Retina (tissue), 1 donor: ENCODE measurements at places on chromosomes 1 and 21.

- DNase-seq, result no peak
These were observed 1.1 kb upstream of the ADIPOR1 start for GRCh38 chr1:202959276-202959620.

GRCh38 chr21:27365394-27365793 is 398.5 kb upstream of the ADAMTS5 start:
- no peak for DNase-seq

DNA sequence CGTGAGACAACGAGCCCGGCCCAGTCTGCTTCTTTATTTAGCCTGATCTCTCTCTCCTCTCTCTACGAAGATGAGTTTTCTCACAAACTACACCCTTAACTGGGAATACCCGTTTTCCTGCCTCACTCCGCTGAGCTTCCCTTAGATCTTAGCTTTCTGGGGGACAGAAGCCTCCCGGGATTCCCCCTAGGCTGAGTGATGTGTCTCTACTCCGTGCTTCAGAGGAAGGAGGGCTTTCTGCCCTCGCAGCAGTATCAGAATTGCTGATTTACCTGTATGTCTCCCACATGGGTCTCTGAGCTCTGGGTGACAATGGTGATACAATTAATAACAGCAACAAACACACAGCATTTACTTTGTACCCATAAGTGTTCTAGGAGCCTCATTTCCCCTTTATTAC is 1.0 kb downstream of the ZBTB17 start:
- no peak for DNase-seq

DNA sequence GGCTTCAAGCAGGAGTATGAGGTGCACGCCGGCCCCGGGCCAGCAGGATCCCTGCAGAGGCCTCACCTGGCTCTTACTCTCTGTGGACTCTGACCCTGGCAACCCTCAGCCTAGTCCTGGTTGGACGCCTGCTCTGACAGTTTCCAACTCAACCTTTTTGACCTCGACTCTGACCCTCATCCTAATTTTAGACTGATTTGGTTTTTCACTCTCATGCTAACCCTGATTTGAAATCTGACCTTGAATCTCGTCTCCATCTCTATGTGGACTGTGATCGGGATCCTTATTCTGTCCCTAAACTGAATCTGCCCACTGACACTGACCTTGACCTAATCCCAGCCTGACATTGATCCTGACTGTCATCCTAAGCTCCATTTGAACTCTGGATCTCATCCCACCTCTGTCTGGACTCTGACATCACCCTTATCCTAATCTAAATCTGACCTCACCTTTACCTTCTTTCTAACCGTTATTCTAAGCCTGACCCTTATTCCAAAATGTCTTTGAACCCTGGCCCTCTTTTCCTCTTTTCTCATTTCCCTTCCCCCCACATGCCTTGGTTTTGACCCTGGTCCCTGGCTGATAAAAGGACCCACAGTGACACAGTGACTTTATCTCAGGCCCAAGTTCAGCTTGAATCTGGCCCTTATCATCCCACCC is 67.8 kb downstream of the PTPRU start:
- DNase-seq, result no peak

DNA sequence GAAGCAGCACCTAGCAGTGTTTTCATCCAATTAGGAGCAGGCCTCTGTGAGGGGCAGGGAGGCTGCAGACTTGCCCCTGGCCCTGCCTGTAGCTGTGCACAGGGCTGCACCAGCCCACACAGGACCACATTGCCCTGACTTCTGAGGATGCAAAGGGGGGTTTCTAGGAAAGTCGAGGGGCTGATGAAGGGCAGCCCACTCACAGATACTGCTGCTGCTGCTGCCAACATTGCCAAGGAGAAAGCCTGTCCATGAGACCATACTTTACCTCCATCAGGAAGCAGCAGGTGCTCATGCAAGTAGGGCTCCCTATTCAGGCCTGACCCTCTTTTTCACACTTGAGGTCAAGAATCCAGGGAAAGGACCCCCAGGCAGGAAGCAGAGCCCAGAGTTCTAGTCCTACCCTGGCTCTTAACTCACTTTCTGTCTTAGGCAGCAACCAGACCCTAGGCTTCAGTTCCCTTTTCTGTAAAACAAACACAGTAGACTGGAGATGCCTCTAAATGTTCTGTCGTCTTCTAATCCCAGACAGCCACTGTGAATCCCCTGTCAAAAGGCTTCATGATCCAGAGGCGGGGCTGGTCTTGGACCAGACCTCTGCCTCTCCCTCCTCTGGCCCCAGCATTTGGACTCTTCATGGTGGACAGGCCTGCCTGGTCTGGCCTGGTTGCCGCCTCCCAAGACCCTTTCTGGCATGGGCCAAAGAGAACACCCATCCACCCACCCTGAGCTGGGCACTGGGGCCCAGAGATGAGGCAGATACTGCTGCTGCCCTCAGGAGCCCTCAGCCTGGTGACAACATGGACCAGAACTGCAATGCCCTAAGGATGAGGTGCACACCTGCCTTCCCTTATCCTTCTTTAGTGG is 120.2 kb downstream of the GLIS1 start:
- DNase-seq, result no peak

- DNase-seq, result no peak
These were observed at the start of gene CNKSR1 for GRCh38 chr1:26177182-26177684. Gene CNKSR1, plus strand, starts transcription at chr1:26177491. Its CDS starts 57 bp downstream, at chr1:26177548.
